ENCODE measurements at places on chromosomes 16 and 17. TPM values are rescaled to one million over a fixed set of nuclear protein-coding genes. Genes with fewer than 3 reads are reported as not detected.

The ITGB3 gene
- total RNA-seq, result 2.3 TPM

GRCh38 chr16:17404941-17405689 lies 65.6 kb downstream of the XYLT1 start:
- DNase-seq, result peak; percentile 19

GRCh38 chr17:50908860-50909764 lies 43.0 kb upstream of the TOB1 start:
- DNase-seq, result peak; percentile 96

DNA sequence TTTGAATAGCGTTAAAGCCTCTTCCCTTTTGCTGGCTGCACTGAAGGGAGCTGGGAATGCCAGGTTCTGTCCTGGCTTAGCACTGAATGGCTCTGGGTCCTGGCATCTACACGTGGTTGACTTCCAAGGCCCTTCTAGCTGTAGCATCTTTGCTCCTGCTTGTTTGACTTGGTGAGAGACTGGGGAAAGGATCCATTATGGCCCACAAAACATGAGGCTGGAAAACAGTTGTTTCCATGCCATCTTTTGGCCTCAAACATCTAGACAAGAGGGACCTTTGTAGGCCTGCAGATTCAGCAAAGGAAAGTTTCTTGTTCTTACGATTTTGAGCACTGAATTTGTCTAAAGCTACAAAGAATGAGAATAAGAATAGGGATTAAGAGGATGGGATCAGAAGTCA lies 32.5 kb downstream of the EPN2 start:
- no peak for DNase-seq

DNA sequence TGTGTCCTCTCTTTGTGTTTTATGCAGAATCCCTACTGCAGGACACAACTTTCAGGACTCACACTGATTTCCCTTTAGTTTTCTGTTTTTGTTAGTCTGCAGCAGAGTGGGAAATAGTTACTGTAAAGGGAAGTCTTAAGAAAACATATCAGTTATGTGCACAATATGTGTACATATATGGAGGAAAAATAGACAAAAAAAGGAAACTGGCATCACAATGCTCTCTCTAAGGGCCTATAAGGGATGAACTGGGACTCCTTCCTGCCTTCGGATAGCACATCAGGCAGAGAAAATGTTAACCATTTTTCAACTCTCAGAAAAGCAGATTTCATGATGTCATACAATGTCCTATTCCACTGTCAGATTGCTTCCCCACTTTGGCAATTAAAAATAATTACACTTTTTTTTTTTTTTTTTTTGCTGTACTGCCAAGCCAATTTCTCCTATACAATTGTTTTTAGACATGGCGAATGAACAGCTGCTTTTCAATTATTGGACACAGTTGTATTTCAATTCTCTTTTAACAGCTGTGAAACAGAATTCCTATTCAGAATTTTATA lies 112.5 kb upstream of the KCNJ16 start:
- no peak for DNase-seq

Measured in pancreas (tissue), 10 donors.